ENCODE measurements at places on chromosomes 4 and X.

GRCh38 chr4:121370729-121371325, 10.0 kb downstream of the QRFPR start:
- peak; percentile 16 for DNase-seq

DNA sequence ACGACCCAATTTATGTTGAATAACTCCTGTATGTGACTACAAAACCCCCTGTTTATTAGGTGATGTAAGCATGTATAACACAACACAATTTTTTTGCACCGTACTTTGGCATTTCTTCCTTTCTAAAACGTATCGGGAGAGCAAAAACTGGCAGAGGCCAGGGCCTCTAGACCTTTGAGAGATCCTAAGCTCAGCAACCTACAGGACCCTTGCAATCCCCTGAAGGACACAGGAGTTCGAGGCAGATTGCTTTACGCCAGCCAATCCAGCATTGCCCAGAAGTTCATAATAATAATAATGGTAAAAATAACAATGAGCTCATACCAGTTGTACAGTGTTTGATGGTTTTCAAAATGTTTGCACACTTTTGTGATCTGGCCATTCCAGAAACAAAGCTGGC, 7.7 kb downstream of the NKX3-2 start:
- DNase-seq: no peak

- no peak for DNase-seq
These were observed 1333.4 kb downstream of the ADGRL3 start for GRCh38 chr4:62533573-62533972.

DNA sequence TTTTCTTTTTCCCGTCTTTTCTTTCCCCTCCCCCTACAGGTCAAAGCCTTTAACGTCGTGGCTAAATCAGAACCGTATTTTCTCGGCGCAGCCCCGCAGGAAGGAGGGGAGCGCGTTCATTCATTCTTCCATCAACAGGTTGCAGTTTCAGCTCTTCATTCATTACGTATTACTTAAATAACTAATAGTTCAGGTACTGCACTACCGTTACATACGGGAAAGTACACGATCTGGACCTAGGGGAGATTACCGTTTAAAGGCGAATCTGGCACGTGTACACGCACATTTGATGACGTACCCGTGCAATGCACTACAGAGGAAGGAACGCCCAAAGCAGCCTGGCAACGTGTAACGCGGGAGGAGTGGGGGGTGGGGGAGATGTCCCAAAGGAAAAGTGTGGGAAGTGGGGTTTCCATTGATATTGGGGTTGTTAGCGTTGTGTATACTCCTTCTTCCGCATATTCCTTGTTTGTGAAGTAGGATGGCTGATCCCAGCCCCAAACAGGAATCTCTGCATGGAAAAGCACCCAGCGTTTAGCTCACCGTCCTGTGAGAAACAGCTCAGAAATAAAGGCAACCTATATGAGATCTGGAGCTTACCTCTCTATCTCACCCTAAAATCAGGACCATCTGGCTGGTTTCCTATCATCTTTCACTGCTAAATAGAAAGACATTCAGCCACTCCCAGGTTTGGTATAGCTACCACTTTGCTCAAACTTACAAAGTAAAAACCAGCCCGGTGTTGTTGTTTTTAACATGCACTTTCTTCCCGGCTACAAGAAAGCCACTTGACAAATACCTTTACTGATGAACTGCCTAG, 585 bp upstream of the SEC24D start:
- DNase-seq: peak; percentile 8

DNA sequence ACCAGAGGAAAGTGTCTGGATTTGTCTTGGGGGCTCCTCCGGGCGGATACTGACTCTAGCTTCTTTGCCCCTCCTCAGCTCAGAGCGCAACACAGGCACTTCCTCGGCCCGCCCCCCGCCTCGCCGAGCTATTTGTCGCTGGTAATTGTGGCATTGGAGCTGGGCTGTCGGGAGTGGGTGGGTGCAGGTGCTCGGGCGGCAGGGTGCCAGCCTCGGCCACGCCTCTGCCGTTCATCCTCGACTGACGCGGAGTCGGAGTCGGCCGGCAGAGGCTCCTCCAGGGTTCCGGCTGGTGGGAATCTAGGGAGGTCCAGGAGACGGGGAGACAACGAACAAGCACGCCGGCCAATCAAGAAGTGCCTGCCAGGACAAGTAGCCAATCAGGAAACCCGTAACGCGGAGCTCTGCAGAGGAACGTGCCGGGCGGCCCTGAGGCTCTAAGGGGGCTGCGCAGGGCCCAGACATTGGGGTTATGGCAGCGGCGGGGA, 3.9 kb upstream of the SYN1 start:
- DNase-seq: peak; percentile 29

DNA sequence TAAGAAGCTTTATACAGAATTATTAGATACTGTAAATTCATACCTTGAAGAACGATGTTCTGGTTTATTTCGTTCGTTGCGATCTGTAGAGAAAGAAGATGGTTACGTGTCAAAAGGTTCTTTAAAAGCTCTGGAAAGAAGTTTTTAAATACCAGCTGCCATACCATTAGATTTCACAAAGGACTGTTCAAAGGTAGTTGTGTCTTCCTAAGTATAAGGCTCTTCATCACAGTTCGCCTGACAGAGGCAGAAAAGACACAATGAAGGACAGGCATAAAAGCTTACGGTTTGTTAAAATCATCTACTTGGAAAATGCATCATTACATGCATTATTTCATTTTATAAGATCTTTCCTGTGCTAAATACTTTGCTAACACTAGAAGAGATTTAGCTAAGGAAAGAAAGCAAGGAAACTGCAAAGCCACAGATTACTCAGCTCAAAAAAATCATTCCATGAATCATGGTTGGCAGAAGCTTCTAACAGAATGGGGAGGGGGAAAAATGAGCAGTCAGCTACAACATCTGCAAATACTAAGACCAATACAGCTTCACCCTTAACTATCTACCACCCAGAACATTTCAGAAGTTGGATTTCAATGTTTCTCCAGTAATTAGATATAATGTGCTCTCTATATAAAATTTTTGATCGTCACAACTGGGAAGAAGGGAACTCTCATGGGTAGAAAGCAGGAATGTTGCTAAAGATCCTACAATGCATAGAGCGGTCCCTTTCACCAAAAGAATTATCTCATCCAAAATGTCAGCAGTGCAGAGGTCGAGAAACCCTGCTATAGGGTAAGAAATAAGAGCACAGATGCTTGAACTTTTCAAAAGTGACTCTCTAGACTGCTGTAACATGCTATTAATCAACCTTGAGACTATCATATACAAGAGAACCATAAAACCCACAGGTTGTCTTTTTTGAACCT, 50.7 kb upstream of the PRSS48 start:
- no peak for DNase-seq

- DNase-seq: no peak
These were observed 1.5 kb downstream of the CLCN3 start for GRCh38 chr4:169621731-169622492.

- DNase-seq: no peak
These were observed 134.0 kb downstream of the HTR2C start for GRCh38 chrX:114717921-114718320.

DNA sequence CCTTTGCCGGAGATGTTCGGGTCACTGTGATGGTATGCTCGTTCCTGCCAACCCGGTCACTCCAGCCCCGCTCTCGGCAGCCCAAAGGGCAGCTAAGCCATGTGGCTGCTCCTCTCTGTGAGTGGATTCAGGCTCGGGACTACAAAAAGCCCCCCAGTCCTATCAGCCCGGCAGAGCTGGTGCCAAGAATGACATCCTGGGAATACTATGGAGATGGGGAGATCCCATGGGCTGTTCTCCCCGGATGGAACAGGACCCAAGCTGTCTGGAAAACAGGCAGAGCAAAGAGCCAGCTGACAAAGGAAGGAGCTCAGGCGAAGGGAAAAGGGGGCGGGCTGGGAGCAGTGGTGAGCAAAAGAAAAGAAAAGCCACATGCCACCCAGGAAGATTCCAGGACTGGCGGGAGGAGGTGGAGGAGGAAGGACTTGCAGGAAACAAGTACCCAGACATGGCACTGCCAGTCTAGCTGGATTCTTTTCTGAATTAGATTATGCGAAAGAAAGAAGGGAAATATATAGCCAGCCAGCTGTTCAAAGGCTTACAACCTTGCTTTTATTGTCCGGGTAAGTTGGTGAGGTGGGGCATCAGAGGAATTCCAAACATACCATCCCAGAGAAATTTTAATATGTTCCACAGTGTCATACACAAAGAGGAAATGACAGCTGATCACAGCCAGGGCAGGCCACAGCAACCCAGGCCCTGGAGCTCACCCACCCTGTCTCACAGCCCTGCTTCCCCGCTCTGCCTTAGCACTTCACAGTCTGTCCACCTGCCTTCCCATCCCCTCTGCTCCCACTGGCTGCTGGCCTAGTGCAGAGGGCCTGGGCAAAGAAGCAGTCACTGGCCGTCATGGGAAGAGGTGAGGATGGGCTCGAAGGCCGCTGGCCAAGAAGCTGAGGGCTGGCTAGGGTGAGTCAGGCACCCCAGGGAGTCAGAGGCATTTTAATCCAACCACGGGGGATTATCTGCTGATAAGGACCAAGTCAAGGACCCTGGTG, 3.4 kb downstream of the NDP start:
- DNase-seq: no peak

DNA sequence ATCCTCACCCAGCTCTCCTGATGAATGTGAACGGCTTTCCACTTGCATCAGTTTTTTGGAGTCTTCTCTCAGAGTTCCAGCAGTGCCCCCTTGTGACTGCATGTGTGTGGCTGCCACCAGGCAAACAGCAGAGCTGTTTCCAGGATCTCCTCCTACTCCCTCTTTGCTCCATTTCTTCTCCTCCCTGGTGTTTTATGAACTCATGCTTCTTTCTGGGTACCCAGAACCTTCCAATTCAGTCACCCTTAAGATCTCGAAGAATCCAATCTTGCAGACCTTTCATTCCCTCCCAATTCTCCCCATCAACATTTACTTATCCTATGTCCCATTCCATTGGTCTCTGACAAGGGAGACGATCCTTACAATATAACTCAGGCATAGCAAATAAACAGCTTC, 6.8 kb upstream of the TCEANC start:
- no peak for DNase-seq

DNA sequence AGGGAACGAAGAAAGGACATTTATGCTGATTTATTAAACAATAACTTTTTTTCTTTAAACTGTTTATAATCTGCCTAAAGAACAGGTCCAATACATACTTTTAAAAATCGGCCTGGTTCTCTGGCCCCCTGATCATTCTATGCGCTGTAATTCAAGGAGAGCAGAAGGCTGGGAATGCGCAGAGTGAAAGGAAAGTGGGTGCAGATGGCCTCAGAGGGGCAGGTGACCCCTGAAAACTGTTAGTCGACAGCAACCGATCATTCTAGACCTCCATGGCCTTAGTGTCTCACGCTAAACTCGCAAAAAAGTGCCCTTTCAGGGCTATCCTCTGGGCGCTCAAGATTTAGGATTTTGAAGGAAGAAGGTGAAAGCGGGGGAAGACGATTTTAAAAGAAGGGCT, 2.2 kb downstream of the PDE5A start:
- no peak for DNase-seq
